NK-92 treated with Interleukin-12 subunit alpha and Interleukin-12 subunit beta, amount 100 ng/mL, for 24 hours (cell line): ENCODE measurements at places on chromosomes 3 and 15.

GRCh38 chr3:48929358-48930035, 10.9 kb downstream of the ARIH2 start:
- DNase-seq: no peak

GRCh38 chr15:78065284-78065872, 12.1 kb downstream of the TBC1D2B start:
- DNase-seq: no peak

DNA sequence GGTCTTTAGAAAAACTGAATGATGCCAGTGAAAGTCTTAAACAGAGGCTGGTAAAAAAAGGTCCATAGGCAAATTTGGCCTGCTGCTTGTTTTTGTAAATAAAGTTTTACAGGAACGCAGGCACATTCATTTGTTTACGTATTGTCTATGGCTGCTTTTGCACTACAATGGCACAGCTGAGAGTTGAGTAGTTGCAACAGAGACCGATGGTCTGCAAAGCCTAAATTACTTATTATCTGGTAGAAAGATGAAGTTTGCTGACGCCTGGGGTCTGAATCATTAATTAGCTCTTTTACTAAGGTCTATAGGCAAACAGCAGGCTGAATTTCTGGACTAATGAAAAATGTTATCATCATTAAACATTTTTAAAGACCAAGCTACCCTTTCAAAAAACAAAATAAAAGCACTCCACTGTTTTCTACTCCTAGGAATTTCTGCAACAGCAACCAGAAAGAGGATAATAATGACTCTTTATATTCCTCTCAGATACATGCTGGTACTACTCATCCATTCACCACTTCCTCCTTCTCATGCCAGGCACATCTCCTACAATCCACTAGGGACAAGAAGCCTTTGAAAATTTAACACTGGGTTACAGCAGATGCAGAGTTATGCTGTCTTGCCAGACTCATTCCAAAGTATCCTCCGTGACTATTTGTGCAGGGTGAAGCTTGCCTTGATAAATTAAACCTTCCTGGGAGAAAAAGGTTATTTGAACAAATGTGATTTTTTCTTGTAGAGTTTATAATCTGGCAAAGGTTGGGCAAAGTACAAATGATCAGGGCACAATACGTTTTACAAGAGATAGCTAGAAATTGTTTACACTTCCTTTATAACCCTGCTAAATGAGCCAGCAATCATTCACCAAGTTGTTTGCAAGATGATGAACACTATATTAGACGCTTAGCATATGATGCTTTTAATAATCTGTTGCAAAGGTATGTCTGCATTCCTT, 6.0 kb downstream of the GATM start:
- no peak for DNase-seq

DNA sequence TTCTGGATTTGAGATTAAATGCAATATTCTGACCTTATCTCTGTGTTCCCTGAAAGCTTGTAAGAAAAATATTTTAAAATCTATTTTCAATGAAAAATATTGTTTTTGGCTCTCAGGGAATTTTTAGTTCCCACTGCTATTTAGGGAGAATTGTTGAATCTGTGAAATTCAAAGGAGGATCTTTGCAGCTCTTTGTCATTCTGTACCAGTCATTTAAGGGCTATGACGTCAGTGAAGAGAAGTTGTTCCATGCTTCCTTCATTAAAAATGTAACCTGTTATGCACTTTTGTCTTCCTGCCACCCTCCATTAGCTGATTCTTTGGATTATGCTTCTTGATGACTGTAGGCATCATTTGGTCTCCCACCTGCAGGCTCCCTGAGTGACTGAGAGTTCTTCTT, 427.8 kb upstream of the C2CD4B start:
- no peak for DNase-seq

- DNase-seq: no peak
Observed at GRCh38 chr3:134516905-134517304, 31.0 kb downstream of the CEP63 start.
